Activated CD4-positive, alpha-beta T cell treated with anti-CD3 and anti-CD28 coated beads for 4 hours (primary cell): ENCODE measurements at places on chromosomes 4 and X.

GRCh38 chr4:159508917-159509500 lies 406.1 kb downstream of the RAPGEF2 start:
- no peak for DNase-seq

DNA sequence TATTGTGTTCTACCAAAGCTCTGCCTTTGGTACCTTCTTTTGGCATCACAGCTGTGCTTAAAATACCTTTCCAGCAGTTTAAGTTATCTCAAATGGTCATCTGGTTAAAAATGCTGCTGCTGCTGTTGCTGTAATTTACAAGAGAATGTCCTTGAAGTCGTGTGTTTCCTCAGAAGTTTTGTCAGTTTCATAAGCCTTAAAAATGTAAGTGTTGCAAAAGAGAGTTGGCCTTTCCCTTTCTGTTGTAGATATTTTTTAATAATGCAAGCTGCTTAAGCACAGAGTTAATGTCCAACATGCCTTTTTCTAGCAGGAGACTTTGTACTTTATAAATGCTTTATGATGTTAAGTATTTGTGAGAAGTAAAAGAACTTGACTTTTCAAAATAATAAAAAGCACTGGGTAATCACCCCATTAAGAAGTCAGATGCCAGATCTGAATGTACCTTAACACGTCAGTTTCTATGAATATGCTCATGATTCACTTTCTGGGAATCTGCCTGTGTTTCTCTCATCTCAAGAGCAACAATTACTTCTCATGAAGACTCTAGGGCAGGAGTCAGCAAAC lies 35.3 kb upstream of the TENM3 start:
- no peak for DNase-seq

DNA sequence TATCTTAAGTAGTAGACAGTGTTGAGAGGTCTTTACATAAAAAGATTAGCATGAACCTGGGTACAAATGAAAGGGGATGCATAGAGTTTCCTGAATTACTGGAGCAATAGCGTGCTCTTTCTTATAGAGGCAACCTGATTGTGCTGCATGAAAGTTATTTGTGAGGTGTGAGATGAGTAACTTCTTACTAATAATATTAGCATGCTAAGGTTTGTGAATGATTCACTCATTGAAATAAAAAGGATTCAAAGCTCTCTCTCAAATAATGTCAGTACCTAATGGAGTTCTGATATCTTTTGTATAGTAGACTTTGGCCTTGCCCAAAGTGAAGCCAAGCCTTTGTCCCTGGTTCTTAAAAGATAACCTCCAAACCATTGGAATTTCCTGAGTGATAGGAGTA lies 131.0 kb upstream of the CXXC4 start:
- no peak for DNase-seq

GRCh38 chr4:72744103-72744725 lies 175.2 kb upstream of the ADAMTS3 start:
- DNase-seq, result no peak

- no peak for DNase-seq
Measured at GRCh38 chrX:136214551-136214950, 36.6 kb downstream of the MAP7D3 start.

DNA sequence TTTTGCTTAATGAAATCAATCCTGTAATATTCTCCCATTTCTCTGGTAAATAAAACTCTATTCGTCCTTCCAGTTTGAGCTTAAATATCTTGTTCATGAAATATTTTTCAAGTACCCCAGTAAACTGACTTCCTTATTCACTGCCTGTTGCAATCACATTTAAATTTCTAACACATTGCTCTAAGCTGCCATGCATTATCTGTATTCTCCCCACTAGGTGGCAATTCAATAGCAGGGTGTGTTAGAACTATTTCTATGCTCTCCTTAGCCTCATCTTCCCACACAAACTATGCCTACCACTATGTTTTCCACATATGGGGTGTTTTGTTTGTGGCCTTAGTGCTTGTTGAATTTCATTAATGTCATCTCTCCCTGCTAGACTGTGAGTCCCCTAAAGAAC lies 377.1 kb upstream of the HS3ST1 start:
- no peak for DNase-seq

GRCh38 chrX:97405031-97405660 lies 521.4 kb downstream of the RPA4 start:
- no peak for DNase-seq

DNA sequence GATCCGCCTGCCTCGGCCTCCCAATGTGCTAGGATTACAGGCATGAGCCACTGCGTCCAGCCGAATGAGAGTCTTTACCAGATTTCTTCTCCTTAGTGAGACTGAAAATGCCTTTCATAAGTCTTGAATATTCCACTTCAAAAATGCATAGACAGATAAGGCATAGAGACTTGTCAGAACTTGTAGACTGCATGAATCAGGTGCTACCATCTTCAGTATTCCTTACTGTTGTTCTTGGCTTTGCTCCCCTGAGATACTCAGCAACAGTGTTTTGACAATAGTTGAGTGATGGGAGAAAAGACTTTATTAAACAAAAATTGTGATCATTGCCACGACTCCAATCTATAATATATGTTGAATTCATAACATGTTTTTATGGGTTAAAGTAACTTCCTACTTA lies 11.0 kb downstream of the TKTL2 start:
- DNase-seq, result no peak

- DNase-seq, result no peak
Measured at GRCh38 chrX:148928811-148929210, 428.4 kb downstream of the AFF2 start.

GRCh38 chrX:37712458-37712857 lies 26.9 kb downstream of the XK start:
- no peak for DNase-seq

DNA sequence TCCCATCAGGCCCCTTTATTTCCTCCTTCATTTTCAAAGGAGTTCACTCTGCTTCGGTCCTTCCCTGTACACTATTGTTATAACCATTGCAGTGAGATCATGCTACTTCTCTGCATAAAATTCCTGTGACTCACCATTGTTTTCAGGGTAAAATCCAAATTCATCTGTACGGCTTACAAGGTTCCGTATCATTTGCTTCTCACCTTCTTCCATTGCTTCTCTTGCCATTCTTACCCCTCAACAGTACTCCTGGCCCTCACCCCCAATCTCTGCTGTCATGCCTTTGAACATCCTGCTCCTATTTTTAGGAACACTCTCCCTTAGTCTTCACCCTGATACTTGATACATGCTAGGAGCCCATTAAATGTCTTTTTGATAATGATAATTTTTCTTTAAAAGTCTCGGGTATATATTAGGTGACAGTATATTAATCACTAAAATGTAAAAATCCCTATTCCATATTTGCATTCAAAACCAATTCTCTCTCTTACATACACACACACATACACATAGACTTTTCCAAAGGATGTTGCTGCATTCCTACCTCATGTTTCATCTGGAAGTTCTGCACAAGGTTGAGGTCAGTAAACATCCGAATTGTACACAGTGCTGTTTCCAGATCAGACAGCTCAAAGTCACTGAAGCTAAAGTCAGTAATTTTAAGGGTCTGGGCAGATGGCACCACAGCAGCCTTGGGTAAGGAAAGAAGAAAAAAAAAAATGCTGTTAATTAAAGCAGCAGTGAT lies 103.4 kb downstream of the PDE5A start:
- no peak for DNase-seq

DNA sequence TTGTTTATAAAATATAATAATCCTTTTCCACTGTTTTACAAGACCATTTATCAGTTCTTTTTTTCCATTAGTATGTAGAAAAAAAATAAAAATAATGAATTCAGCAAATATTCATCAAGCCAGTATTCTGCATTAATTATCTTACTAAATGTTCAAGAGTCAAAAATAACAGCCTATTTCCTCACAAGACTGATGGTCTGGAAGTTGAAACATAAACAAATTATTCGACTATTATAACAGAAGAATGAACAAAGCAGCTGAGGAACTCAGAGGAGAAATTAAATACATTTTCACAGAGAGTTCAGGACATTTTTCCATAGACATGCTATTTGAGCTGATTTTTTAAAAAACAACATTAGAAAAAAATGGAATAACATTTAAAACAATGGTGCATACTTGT lies 2594.8 kb downstream of the ARAP2 start:
- no peak for DNase-seq

GRCh38 chr4:2457481-2458295 lies 11.2 kb upstream of the RNF4 start:
- DNase-seq, result no peak

GRCh38 chr4:138243369-138243768 lies 1.2 kb upstream of the SLC7A11 start:
- DNase-seq, result no peak

DNA sequence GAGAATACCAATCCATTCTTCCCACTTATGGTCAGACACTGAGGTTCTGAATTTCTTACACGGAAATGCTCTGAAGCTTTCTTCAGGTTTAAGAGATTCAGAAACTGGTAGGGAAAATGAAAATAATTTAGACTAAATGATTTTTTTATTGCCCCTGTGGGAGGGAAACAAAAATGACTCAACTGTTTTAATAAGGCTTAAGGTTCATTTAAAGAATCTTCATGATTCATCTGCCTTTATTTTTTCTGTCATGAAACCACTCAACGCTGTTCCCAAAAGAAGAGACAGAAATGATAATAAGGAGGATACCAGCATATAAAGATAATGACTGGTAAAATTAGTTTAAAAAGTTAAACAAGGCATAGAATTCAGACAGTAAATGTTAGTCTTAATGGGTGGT lies 39.3 kb upstream of the FAM47B start:
- no peak for DNase-seq

GRCh38 chr4:167893531-167893930 lies 198.8 kb upstream of the ANXA10 start:
- DNase-seq, result no peak

DNA sequence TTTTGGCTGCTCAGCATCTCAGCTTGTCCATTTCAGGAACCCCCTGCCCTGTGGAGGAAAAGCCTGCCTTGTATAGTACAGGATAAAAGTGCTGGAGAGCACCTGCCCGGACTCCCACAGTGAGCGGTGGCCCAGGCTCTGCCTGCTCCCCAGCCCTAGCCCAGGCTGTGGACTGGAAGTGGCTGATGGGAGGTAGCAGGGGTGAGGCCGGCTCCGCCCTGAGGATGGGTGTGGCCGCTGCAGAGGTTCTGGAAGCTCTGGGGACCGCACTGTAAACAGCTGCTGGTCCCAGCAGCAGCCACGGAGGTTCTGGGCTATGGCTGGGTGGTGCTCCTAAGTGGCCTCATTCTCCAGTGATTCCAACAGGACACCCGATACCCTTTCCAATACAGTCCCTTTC lies 56.6 kb upstream of the HELT start:
- DNase-seq, result no peak

- no peak for DNase-seq
Measured at GRCh38 chr4:145736241-145736831, 56.4 kb downstream of the C4orf51 start.

- no peak for DNase-seq
Measured at GRCh38 chr4:85779165-85779564, 304.2 kb downstream of the ARHGAP24 start.

DNA sequence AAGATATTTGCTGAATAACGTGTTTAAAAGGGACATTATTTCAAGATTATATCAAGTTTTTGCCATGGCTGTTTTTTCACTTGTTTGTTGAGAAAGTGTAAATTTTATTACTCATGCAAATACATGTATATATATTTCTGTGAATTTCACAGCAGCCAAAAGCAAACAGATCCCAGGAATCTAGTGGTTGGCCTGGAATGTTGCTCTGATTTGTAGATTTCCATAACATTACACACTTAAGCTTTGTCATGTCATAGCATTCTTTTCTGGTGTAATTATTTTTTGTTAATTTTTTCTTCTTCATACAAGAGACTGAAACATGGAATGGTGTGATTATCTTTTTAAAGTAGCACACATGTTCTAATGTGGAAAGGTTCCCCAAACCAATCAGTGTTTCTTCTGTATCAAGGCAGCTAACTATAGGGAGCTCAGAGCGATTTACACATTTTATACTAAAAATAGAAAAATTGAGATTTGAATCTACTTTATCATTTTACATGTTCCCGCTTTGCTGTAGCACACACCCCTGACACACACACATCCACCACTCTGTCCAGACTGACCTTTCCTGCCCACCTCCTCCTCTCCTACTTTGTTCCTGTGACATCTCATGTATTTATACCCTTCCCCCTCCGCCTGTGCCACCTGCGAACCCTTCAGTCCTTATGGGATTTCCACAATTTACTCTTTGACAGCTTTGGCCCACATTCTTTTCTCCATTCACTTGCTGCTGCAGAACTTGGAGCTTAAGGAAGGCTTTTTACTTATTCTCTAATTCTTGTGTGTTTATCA lies 20.3 kb downstream of the RUFY3 start:
- DNase-seq, result no peak

DNA sequence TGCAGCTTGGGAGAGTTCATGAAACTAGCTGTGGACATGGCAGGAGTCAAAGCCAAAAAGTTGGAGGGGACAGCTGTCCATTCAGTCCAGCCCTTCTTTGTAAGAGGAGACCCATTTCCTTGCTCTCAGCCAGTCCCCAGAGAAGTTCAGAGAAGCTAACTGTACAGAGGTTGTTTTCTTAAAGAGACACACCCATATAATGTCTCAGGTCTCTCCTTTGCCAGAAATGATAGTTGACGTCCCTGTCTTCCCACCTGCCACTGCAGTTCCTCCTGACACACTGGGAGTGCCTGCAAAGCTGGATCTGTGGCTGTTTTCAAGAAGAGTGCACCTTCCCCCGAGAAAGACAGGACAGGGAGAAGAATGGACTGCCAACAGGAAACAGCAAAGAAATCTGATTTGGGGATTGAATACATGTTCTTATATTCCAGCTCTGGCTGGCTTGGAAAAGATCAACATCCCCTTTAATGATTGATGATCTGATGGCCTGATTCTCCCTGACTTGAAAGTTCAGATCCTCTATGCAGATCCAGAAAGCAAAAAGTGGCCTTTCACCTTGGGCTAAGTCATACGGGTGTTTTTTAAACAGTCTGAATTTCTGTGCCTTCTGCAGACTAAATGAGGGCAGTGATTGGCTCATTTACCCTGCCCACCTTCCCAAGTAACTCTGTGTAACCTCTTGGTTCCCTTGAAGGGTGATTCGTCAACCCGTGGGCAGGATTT lies 87.2 kb downstream of the MAOA start:
- DNase-seq, result no peak
